Midbrain (tissue), 1 donor: ENCODE measurements at places on chromosomes 1 and 21.

DNA sequence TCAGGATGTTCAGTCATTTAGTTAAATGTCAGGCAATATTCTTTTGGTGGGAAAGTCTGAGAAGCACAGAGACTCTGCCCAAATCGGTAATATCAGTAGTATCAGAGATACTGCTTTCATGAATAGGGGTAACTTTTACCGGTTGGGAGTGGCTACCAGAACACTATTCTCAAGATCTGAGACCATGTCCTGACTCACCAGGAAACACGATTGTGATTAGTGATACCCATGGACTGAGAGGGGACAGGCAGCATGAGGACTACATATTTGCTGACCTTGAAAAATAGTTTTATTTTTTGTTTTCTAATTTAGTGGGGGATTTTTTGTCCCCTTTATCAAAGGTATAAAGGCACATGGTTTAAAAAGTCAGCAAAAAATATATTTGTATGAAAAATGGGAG is 76.0 kb upstream of the NEK2 start:
- DNase-seq, result no peak

DNA sequence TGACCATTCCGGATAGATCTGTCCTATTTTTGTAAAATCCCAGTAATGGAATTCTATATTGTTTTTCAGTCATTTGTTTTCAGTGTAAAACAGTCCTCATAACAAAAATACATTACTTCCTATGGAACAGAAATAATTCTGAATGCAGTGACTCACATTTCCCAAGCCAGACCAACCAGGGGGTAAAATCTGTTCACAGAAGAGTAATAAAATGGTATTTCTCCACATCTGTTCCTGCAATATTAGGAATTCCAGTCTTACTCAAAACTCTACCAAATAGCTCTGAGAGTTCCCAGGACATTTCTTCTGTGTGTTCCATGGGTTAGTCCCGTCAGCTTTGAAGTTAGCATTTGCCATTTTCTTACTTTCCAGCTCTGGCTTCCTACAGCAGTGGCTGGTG is 2.6 kb upstream of the DDR2 start:
- no peak for DNase-seq

DNA sequence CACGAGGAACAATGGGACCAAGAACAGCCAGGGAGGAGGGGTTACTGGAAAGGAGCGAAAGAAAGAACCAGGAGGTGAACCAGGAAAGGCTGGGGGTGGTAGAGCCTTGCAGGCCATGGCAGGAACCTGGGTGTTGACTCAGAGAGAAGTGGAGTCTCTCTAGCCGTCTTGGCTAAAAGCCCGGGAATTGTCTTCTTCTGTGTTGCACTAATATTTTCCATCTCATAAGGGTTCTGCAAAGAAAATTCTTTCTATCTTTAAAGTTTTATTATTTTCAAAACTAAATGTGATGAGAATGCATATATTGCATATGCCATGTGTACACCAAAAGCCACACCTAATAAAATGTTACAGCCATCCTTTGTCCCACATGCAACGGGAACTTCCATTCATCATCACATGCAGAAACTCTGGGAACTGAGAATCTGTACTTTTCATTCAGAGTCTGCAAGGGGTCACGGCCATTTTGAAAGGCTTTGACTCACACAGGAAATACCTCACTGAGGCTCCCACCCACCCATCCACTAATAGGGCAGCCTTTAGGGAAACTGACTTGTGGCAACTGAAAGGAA is 38.0 kb downstream of the ERG start:
- no peak for DNase-seq

DNA sequence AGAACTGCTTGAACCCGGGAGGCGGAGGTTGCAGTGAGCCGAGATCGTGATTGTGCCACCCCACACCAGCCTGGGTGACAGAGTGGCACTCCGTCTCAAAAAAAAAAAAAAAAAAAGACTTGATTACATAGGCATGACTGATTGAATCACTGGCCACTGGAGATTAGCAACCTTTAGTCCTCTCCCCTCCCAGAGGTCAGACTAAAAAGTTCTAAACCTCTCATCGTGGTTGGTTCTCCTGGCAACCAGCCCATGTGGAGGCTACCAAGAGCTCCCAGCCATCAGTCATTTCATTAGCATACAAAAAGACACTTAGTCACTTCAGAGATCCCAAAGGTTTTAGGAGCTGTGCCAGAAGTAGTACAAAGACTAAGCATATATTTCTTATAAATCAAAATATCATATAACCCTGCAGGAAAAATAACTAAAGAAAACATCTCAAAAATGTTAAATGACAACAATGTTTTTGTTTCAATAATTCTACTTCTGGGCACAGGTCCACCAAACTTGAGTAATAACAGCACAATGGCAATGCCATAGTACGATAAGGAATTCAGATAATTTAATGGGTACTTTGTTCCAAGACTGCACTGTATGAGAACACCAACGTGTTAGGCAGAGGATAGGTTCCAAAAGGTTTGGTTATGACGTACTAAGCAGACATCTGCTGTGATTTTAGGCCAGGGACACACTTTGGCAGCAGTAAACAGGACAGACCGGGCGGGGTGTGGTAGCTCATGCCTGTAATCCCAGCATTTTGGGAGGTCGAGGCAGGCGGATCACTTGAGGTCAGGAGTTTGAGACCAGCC is 18.1 kb downstream of the USP48 start:
- DNase-seq, result no peak

DNA sequence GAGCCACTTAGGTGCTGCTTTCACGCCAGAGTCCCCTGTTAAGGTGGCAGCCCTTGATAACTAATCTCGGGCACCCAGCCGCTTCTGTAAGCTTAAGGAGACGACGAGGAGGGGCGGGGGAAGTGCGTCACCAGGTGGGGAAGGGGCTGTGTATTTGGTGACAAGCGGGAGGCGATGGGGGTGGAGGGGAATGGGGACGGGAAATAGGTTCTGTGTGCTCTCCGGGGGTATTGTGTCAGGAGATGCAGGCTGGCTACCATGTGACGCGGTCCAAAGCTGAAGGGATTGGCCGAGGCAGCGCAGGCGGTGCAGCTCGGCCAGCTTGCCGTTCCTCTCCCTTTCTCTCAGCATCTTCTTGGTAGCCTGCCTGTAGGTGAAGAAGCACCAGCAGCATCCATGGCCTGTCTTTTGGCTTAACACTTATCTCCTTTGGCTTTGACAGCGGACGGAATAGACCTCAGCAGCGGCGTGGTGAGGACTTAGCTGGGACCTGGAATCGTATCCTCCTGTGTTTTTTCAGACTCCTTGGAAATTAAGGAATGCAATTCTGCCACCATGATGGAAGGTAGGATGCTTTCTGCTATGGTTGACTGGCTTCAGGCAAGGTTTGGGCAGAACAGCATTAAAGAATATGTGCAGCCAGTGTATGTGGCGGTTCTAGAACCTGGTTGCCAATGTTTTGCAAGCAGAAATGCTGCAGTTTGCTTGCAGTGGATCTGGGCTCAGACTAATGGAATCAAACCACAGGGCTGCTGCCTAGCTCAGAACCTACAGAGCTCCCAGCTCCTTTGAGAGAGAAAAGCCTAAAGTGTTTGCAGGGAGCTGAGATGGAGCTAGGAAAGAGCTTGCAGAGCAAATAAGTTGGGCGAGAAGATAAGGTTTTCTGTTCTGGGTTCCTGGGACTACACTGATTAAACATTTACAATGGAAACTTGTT is at the start of gene SGIP1:
SGIP1 (plus strand) TSS at position 350 of the 937 bp plus-strand sequence; CDS start at position 556, 206 bp downstream.
- DNase-seq, result peak; percentile 89

- no peak for DNase-seq
Measured at GRCh38 chr1:47574451-47575165, 136.8 kb downstream of the FOXD2 start.

DNA sequence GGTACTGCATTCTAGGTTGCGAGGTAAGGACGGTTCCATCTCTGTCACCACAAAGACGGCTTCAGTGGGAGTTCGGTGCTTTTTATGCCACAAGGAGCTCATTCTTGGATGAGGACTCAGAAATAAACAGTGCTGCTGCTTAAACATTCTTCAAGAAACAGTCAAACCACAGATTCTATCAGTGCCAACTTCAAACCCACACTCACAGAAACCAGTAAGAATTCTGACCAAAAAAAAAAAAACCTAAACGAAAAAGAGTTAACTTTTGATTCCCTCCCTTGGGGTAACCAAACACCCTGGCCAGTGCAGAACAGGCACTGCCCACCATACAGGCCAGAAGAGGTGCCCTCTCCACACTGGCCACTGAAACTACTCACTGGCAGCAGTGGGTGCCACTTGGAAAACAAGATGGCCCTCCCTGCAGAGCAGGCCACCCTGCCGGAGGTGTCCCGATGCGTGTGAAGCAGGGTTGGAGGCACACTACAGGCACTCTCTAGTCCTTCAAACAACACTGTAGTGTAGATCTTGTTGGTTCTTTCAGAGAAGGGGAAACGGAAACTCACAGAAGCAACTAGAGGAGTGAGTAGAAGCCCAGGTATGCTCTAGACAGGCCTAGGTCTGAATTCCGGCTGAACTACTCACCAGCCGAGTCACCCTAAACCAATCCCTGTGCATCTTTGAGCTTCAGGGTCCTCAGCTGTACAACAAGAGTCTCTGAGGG is 87.3 kb upstream of the TLR5 start:
- DNase-seq, result no peak
